ENCODE measurements at places on chromosomes 16 and 17. TPM values are rescaled to one million over a fixed set of nuclear protein-coding genes. Genes with fewer than 3 reads are reported as not detected.

Gene TPSD1
- total RNA-seq, result 1.6 TPM

Gene TAC4
- not detected for total RNA-seq

Gene IRF8
- 121 TPM for total RNA-seq

Gene KRT23
- 37.7 TPM for total RNA-seq

Gene KRT31
- total RNA-seq, result not detected

Gene KCNJ18
- total RNA-seq, result not detected

Gene IGFBP4
- total RNA-seq, result 191 TPM

Gene CCDC40
- 7.4 TPM for total RNA-seq

Gene INCA1
- 0.66 TPM for total RNA-seq

Gene PRSS22
- 18.7 TPM for total RNA-seq

Gene TTLL6
- 0.32 TPM for total RNA-seq

Gene EXOC3L1
- 2.2 TPM for total RNA-seq

Gene SEPHS2
- total RNA-seq, result 44.5 TPM

Gene PPP1R27
- total RNA-seq, result not detected

Gene EPN3
- total RNA-seq, result 32.8 TPM

Gene SMPD3
- 15.4 TPM for total RNA-seq

Gene PPL
- total RNA-seq, result 97.5 TPM

Gene FSCN2
- 0.48 TPM for total RNA-seq

Gene CHST6
- total RNA-seq, result 0.44 TPM

Gene TEDC2
- 1.0 TPM for total RNA-seq

Gene TP53
- total RNA-seq, result 31.9 TPM

Gene WNT9B
- 2.0 TPM for total RNA-seq

Gene CDYL2
- 6.4 TPM for total RNA-seq

Gene GPRC5B
- total RNA-seq, result 26.6 TPM

Gene ZFP3
- 3.7 TPM for total RNA-seq

Gene CHP2
- total RNA-seq, result 0.33 TPM

Gene CACNG4
- 2.6 TPM for total RNA-seq

Gene GPS2
- total RNA-seq, result 77.3 TPM

Gene PMP22
- total RNA-seq, result 478 TPM

Gene MYLK3
- not detected for total RNA-seq

Gene KRTAP1-5
- not detected for total RNA-seq

Gene COPZ2
- total RNA-seq, result 16.4 TPM

Gene KRTAP4-5
- total RNA-seq, result not detected

Gene QRICH2
- 3.8 TPM for total RNA-seq

Gene CDH3
- total RNA-seq, result 62.6 TPM

Gene PYCARD
- 35.7 TPM for total RNA-seq

Gene PIRT
- total RNA-seq, result not detected

Gene MMP28
- total RNA-seq, result 12.3 TPM

Gene OR1A1
- total RNA-seq, result not detected

Gene KRTAP4-11
- not detected for total RNA-seq

Gene DOC2A
- 0.48 TPM for total RNA-seq

Gene KDM6B
- 89.7 TPM for total RNA-seq

Gene ADAD2
- total RNA-seq, result 0.15 TPM

Gene PHLPP2
- total RNA-seq, result 12.5 TPM

Gene CDH11
- 52.8 TPM for total RNA-seq

Gene MYO15A
- total RNA-seq, result 2.2 TPM

Gene ZNF263
- 47.9 TPM for total RNA-seq

Gene NPIPB13
- 5.9 TPM for total RNA-seq

Gene CSH1
- total RNA-seq, result not detected

Gene CD300A
- total RNA-seq, result 10.2 TPM

Gene SHISA6
- 3.3 TPM for total RNA-seq

Gene CA4
- 4.7 TPM for total RNA-seq

Gene KRT28
- total RNA-seq, result not detected

Gene FN3K
- total RNA-seq, result 9.4 TPM

All from breast epithelium (tissue), 4 donors.